ENCODE measurements at places on chromosomes 13 and 19.

DNA sequence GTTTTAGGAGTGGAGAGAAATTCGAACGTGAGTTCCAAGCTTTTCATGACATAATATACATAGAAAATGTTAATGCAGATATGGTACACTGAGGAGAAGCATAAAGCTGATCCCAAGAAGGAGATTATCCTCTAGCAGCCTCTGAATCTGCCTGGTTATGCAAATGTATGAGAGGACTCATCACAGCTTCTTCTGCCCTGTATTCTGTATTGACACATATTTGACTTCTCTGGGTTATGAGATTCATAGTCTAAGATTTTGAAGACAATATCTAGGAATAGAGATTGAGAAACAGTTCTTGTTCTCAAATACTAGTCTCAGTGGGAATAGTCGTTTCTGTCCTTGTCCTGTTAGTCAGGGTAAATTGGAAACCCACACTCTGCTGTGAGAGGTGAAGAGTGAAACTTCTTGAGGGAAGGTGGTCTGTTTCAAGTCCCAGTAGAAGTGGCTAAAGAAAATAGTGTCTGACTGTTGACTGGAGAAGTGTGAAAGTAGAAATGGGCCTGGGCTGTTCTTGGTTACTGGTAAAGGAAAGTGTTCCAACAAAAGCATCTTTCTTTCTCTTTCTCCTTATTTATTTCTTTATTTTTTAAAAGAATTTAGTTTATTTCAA, 1356.6 kb downstream of the SLITRK5 start:
- no peak overlapping the region for H3K4me3 ChIP-seq
- H3K27me3 ChIP-seq = no peaks in the 10 kb centered on the region
- no peaks in the 10 kb centered on the region for H3K4me1 ChIP-seq
- H3K36me3 ChIP-seq = no peaks in the 10 kb centered on the region
- DNase-seq = no peak

- H3K27ac ChIP-seq = no peak overlapping the region
- no peaks in the 10 kb centered on the region for H3K27me3 ChIP-seq
- no peak overlapping the region for H3K4me3 ChIP-seq
- no peak for DNase-seq
- H3K36me3 ChIP-seq = no peaks in the 10 kb centered on the region
These were observed 10.0 kb upstream of the IGFL2 start for GRCh38 chr19:46137915-46138473.

DNA sequence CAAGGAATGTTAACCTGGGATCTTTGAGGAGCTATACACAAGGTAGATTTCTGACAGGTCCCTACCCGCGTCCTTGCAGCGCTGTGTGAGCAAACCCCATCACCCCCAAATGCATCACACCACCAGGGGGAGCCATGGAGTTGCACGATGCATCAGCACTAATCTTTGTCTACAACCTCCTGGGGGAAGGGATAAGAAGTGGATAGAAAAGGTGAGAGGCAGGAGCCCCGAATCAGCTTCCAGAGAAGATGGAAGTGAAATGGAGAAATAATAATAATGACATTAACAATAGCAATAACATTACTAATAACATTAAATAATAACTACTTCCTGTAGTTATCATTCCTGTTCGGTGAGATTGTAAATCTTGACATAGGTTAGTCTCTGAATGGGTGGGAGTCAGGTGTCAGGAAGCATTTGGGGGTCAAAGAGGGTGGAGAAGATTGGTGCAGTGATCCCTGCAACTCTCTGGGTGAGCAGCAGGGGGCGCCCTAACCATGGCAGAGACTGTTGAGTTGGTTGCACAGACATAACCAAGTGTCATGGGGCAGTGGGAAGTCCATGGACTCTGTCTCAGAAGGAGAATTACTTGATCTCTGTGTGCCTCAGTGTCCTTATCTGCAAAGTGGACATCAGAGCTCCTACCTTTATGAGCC, 16.5 kb downstream of the SIGLEC7 start:
- H3K4me3 ChIP-seq = no peak overlapping the region
- H3K27ac ChIP-seq = no peak overlapping the region
- no peak for DNase-seq
- no peaks in the 10 kb centered on the region for H3K36me3 ChIP-seq
- peaks cover 25% of the 10 kb centered on the region for H3K4me1 ChIP-seq
- peaks cover 21% of the 10 kb centered on the region for H3K27me3 ChIP-seq

DNA sequence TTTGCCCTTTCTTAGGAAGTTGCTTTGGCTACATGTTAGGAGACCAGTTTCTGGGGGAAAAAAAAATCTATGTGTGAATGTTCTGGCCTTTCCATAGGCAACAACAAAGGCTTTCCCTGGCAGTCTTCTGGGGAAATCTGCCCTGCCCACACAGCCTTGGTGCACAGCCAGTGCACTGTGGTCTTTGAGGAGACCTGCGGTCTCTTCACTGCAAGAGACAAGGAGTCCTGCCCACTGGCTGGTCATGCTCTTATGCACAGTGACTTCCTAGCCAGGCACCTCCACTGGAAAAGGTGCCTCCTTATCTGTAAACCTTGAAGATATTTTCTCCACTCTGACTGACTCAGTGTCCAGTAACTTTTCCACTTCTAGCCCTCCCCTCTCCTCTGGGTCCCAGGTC, 155.1 kb downstream of the SUCLA2 start:
- no peak overlapping the region for H3K27ac ChIP-seq
- no peaks in the 10 kb centered on the region for H3K27me3 ChIP-seq
- no peak for DNase-seq

- H3K4me3 ChIP-seq = no peak overlapping the region
- no peak overlapping the region for H3K27ac ChIP-seq
- no peak for DNase-seq
These were observed 103.2 kb downstream of the LMO7 start for GRCh38 chr13:75739244-75739868.

- DNase-seq = no peak
- no peaks in the 10 kb centered on the region for H3K4me1 ChIP-seq
- H3K27ac ChIP-seq = no peak overlapping the region
- H3K4me3 ChIP-seq = no peak overlapping the region
These were observed 171.6 kb upstream of the IPO5 start for GRCh38 chr13:97781891-97782305.

- peaks cover 58% of the 10 kb centered on the region for H3K4me1 ChIP-seq
- H3K4me3 ChIP-seq = no peak overlapping the region
- H3K27me3 ChIP-seq = no peaks in the 10 kb centered on the region
- H3K27ac ChIP-seq = peak overlapping the region; percentile 74
- H3K36me3 ChIP-seq = no peaks in the 10 kb centered on the region
- no peak for DNase-seq
These were observed 55.2 kb downstream of the STARD13 start for GRCh38 chr13:33230178-33230881.

All from esophagus squamous epithelium (tissue), 5 donors.